ENCODE measurements at places on chromosomes 2 and 18. TPM values are rescaled to one million over a fixed set of nuclear protein-coding genes. Genes with fewer than 3 reads are reported as not detected.

- DNase-seq, result peak; percentile 25
These were observed 96.1 kb upstream of the ZEB2 start for GRCh38 chr2:144615866-144616565.

- no peak for DNase-seq
These were observed 788.4 kb downstream of the EPHA4 start for GRCh38 chr2:220783671-220784070.

- no peak for DNase-seq
These were observed 68.9 kb downstream of the CAPN13 start for GRCh38 chr2:30738141-30738911.

DNA sequence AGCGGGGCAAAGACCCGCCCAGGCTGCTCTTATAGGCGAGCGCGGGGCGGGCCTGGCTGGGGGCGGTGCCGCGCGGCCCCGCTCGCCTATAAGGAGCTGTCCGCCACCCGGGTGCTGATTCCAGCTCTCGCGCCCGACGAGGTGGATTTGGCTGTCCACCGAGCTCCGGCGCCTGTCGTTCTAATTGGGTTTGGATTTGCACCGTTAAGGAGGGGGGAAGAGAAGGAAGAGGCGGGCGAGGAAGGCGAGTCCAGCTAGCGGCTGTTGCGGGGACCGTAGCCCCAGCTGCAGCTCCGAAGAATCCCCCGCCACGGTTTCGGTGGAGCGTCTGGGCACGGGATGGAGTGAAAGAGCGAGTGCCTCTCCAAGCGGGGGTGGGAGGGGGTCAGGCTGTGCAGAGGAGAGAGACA, at the start of gene CNTNAP5:
Gene CNTNAP5, plus strand, starts transcription at position 117 of the 410 bp plus-strand sequence. CDS start 364 bp downstream, outside the sequence.
- no peak for DNase-seq

DNA sequence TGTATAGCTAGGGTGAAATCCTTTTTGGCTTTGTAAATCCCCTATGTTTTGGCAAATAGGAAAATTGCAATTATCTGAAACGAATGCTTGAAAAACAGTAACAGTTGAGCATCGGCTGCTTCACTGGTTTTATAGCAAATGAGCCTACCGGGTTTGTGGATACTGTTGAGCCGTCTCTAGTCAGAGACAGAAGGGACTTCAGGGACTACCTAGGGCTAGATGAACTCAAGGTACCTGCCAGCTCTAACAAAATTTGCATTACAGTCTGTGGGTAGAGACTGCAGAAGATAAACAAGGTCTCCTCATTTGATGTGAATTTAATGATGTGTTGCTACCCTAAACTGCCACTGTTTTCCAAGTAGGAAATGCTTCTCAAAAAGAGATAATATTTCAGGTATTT, 101.1 kb downstream of the EML6 start:
- DNase-seq, result no peak

FTCDNL1 gene
- 2.8 TPM for total RNA-seq

DNA sequence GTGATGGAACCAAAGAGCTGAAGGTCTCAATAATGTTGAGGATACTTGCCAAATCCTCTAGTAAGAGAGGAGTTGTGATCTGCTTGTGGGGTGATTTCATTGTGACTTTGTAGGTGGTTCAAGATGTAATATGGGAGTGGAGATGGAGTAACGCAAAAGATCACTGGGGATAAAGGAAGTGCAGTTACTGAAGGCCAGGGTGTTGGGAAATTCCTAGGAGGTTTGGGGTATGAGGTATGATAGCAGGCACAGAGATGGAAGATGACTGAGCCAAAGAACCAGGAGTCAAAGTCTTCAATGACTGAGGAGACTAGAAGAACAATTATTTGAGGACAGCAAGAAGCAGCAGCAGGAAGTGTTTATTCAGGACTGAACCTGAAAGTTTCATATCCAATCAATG, 222.6 kb downstream of the NCKAP5 start:
- no peak for DNase-seq

DNA sequence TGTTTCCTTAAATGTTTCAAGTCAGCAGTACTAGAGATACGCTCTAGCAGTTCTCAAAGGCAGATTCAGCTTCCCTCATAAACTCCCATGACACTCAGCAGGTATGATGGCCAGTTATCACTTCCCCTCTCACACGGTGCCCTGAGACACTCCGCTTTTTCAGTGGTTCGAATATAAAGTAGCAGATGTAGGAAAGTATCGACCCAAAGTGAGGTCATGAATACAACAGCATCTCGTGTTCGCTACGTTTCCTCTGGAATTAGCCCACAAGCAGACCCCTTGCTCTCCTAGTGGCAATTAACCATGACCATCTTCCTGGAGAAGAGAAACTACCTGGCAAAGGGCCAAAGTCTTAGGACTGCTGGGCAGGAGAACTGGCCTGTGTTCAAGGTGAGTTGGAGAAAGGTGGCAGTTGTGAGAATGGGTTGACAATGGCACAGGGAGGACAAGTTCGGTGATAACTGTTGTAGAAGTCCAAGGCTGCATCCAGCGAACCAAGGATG, 9.3 kb upstream of the AGBL5 start:
- DNase-seq, result no peak

DNA sequence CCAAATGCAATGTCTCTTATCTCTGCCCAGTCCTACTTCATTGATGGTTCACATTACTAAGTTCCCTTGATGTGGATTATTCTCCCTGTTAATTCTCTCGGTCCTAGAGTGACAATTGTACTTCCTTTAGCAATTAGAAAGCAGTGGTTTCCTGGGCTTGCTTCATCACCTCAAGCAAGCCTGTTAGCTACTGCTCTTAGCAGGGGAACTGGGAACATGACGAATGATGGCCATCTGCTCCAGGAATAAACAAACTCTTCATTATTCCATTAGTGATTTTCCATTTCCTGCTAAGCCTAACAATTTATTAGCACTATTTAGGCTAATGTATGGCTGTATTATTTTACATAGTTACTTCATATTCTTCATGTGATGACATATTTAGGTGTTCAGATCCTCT, 331.8 kb downstream of the MTX2 start:
- no peak for DNase-seq

DNA sequence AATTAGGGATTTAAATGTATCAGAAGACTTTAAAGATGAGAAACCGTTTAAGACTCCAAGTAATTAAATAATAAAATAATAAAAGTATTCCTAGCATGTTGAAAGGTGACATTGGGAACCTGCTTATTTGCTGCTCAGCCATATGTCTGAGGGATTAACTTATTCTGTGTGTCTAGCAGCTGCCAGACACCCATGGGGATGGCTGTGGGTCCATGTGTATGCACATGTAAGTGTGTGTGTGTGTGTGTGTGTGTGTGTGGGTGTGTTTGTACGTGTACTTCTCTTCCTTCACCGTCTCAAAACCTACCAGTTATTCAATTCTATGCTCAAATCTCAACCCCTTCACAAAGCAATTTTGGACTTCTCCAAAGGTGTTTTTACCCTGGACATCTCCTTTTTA, 124.5 kb downstream of the SETBP1 start:
- DNase-seq, result no peak

MPP4 gene
- total RNA-seq, result 3.9 TPM

SPP2 gene
- not detected for total RNA-seq

GRCh38 chr18:8705961-8706790, 820 bp downstream of the MTCL1 start:
- no peak for DNase-seq

DNA sequence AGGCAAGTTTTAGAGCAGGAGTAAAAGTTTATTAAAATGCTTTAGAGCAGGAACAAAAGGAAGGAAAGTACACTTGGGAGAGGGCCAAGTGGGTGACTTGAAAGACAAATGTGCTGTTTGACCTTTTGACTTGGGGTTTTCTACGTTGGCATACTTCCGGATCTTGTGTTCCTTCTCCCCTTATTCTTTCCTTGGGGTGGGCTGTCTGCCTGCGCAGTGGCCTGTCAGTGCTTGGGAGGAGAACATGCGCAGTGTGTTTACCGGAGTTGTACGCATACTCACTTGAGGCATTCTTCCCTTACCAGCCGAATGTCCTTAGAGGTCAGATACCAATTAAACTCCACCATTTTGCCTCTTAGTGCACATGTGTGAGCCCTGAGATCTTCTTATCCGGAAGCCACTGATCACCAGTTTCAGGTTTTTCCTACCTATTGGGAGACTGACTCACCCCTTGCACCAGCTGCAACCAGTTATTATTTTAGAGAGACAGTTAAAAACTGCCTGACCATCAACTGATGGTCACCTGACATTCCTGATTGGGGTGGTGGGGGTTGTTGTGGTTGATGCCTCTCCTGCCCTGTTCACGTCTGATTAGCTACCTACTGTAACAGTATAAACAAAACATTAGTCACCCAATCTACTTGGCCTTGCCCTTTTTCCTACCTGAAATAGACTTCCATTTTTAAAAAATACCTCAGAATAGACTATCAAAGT, 67.5 kb downstream of the NYAP2 start:
- DNase-seq, result no peak

CHRNA1 gene
- total RNA-seq, result 1,867 TPM

SPATA3 gene
- total RNA-seq, result not detected

SRBD1 gene
- total RNA-seq, result 17.5 TPM

GRCh38 chr2:241063587-241063986, 38.5 kb downstream of the MTERF4 start:
- DNase-seq, result no peak

- peak; percentile 34 for DNase-seq
These were observed 929.0 kb upstream of the NRXN1 start for GRCh38 chr2:51960841-51961335.

DNA sequence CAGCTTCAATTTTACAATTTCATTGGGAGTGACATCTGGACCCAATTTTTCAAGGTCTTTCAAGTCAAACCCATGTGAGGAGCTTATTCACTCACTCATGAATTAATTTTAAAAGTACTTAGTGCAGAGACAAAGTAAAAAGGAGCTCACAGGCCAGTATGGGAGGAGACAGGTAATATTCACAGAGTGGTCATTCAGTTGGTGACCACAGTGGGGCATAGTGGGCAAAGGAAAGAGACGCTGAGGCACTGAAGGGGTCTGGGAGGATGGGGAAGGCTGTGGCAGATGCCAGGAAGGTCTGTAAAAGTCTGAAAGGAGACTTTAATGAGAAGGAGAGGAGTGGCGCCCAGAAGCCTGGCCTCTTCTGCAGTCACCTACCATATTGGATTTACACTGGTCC, 76.0 kb downstream of the CD8B2 start:
- no peak for DNase-seq

CROCC2 gene
- total RNA-seq, result 0.05 TPM

GRCh38 chr18:22639026-22639463, 221.3 kb upstream of the CTAGE1 start:
- no peak for DNase-seq

DNA sequence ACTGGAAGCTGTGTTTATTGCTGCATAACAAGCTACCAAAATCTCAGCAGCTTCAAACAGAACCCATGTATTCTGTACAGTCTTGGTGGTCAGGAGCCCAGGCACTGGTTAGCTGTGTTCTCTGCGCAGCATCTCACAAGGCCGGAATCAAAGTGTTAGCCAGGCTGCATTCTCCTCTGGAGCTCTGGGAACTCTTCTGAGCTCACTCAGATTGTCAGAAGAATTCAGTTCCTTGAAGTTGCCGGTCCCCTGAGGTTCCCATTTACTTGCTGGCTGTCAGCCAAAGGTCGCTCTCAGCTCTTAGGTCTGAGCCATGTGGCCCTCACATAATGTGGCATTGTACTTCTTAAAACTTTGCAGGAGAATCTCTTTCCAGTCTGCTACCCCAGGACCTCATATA, 123.6 kb upstream of the SMIM21 start:
- no peak for DNase-seq

DNA sequence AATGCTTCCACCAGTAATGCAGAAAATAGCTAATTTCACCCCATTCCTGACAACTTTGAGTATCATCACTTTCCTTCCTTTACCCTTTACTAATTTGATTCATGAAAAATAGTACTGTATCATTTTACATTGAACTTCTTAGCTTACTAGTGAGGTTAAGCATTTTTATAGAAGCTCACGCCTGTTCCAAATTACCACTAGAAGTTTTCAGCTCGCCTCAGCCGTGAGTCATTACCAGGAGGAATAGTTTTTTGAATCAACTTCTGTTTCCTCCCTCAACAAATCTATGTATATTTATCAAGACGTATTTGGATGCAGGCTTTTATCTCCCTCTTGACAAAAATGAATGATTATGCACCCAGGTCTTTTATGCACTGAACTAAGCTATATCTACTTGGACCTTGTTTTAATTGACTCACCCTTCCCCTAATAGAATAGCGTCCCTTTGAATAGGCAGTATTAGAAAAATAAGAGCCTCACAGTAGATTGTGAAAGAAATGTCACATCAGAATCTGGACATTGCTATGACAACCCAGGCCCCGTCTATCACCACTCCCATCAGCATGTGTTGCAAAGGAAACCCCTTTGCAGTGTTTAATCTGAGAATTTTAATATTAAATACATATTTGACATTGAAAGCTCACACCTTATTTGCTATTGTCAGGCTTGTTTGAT, 207.4 kb upstream of the NRP2 start:
- peak; percentile 47 for DNase-seq

PAX3 gene
- total RNA-seq, result 2.2 TPM

DNA sequence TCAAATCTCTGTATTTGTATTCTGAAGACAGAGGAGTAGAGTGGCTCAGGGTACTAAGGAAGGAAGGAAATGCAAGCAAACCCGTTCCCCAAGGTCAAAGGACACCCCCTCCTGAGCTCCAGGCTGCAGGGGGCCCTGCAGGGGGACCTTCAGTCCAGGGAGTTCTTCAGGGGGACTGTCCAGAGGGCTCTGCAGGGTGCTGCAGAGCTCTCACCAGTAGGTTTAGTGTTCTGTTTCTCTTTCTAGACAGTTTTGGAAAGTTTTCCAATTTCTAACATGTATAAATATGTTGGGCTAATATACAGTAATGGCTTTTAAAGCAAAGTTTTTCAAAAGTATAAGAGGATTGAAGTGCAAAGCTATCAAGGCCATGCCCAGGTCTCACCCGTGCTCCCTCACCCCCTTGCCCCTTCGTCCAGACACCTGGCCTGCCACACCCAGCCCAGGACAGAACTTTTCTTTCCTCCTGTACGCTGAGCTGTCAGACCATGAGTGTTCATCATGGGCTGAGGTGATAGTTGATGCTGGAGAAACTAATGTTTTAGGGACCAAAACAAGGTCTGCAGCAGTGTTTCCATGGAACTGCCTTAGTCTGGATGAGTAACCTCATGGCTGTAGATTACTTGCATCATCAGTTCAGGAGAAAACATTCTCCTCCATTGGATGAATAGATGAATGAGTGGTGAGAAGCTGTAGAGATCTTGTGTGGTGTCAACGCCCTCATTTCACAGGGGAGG, 134.2 kb downstream of the GLI2 start:
- no peak for DNase-seq

- no peak for DNase-seq
These were observed 4.0 kb upstream of the BCL11A start for GRCh38 chr2:60557486-60557864.

CFC1 gene
- not detected for total RNA-seq

DNA sequence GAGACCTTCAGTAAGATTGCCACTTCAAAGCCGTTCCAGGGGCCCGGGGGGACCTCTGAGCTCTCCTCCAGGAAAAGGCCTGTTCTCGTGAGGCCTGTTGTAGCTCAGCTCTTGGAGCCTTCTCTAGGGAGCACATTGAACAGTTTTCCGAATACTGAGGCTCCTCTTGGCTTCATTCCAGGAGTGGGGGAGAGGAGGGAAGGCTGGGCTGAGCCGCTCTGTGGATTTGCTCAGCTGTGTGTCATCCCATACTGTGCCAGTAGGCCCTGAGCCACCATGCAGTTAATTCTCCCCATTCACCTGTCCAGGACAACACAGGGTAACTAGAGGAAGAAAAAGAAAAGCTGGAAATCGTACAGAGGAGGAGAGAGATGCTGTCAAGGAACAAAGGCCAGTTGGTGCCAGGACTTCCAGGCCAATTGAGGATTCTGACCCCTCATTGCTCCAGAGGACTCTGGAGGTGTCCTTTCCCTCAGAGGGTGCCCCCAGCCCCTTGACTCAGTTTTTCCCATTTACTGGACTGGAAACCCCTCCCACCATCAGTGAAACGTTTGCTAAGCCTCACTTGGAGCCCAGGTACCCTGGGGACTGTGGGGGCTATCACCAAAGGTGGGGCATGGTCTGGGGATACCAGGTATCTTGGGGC, 41.4 kb downstream of the HS1BP3 start:
- DNase-seq, result peak; percentile 45
